ENCODE measurements at places on chromosomes 16 and 17.

- DNase-seq: no peak
Measured at GRCh38 chr17:73261952-73262675, 434 bp upstream of the CPSF4L start.

DNA sequence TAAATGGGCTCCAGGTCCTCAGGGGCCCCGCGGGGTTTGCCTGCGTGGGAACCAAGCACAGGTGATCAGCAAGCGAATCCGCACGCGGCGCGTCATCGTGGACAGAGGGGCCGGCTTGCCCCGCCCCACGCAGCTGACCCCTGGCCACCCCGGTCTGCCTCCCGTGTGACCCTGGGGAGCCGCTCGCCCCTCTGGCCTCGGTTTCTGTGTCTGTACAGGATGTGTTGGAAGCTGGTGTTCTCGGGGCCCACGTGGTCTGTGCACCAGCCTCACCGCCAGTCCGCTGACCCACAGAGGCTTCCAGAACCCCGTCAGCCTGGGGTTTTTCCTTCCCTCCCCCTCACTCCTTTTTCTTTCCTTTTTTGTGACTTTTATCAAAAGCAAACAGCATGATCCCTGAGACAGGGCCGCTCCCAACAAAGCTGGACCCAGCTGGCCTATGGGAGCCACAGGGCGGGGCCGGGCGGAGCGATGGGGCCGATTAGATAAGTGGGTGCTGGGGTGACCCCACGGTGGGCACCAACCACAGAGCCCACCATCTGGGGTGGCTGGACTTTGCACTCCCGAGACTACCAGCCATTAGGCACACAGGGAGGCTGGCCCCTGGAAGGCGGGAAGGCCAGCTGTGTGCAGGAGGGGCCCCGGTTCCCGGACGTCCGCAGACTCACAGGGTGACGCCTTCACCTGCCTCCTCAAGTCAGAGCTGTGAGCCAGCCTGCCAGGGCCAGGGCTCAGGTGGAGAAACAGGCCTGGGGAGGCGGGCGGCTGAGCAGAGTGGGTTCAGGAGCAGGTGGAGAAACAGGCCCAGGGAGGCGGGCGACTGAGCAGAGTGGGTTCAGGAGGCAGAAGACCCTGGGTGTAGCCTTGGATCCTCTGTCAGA lies 56.0 kb downstream of the ZFPM1 start:
- DNase-seq: no peak

- DNase-seq: no peak
Measured at GRCh38 chr17:7445619-7445968, 733 bp downstream of the CHRNB1 start.

DNA sequence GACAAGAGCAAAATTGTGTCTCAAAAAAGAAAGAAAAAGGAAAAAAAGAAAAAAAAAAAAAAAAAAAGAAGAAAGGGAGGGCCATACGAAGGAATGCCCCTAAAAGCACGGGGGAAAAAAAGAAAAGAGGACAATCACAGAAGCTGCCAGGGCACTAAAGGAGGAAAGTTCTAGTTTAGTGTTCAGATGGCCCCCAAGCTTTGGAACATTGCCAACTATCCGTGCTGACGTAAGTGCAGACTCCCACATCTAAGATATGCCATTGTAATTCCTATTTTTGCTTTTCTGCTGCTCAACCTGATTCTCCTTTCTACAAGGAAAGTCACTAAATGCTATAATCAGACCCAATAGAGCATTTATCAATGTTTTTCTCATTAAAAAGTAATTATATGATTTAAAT lies 842.1 kb downstream of the KCNJ2 start:
- DNase-seq: no peak

- no peak for DNase-seq
Measured at GRCh38 chr16:82236415-82236814, 66.4 kb upstream of the MPHOSPH6 start.

- DNase-seq: no peak
Measured at GRCh38 chr17:50766222-50767023, 895 bp downstream of the ANKRD40CL start.

DNA sequence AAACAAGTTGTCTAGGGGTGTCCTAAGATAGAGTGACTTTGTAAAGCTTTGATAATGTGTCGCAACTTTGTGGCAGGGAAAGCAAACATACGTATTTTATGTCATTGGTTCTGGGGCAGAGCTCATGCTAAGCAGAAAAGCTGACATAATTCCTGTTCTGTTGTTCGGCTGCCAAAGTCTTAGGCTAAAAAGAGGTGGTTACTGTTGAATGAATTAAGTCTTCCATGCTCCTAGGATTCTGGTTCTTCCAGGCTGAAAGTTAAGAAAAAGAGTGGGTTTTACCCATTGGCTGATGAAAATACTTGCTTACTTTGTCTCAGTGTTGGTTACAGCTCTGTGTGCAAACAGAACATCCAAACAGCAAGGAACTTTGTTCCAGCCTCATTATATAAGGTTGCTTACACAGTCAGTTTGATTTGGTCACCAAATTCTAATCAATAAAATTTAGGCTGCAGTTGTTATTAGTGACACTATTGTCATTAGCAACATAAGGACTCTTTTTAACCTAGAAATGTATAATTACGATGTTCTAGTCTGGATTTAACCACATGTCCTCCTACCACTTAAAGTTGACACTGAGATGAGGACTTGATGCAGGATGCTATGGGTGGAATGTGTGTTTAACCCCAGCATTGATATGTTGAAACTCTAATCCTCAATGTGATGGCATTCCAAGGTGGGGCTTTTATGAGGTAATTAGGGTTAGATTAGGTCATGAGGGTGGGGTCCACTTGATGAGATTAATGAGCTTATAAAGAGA lies 114.0 kb upstream of the GOT2 start:
- DNase-seq: no peak

DNA sequence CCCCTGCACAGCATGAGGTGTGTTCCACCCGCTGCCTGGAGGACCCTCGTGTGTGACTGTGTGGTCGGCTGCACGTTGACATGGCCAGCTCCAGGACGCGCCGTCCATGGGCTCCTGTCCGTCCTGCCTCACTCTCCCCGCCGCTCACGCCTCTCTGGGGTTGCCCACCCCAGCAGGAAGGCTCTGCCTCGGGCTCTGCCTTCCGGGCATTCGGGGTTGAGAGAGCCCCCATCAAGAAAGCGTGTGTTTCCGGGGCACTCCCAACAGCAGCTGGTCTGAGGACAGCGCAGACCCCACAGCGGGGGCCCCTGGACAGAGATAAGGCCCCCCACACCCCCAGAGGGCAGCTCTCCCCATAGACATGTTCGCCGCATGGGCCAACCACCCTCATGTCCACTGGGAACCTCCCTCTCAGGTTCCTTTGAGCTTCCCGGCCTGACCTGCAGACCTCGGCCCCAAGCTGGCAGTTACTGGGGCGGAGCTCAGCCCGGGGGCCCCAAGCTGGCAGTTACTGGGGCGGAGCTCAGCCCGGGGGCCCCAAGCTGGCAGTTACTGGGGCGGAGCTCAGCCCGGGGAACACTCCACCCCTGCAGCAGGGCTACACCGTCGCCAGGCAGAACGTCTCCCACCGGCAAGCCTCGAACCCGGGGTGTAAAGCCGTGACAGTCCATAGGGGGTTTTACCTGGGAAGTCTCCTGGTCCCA lies 8.4 kb upstream of the PIEZO1 start:
- DNase-seq: no peak

All from inflammatory macrophage treated with lipopolysaccharide for 4 hours (primary cell).